OCI-LY7 (cell line): ENCODE measurements at places on chromosomes 1 and 21. TPM values are rescaled to one million over a fixed set of nuclear protein-coding genes. Genes with fewer than 3 reads are reported as not detected.

Gene NSUN4
- 29.8 and 33.5 TPM in 2 replicates for total RNA-seq

DNA sequence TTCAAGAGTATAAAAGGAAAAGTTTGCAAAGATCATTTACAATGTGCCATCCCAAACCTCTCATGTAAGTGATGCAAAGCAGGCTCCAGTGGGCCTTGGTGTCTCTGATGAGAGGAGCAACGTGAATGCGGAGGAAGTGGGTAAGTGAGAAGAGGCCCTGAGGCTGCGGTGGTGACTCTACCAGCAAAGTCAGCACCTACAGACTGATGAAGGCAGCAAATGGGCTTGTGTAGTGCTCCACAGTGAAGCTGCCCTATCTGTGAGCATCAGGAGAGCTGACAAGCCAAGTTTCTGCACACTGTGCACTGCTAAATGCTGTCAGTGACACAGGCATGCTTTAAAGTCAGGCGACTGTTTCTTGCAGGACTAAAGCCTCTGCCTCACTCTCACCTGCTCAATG, 15.6 kb upstream of the RAP1A start:
- peak; percentile 77 for DNase-seq

Gene SPATA17
- 0.59 TPM in 1 of 2 replicates, not detected in the other for total RNA-seq

Gene RHOU
- total RNA-seq: not detected in 2 replicates

DNA sequence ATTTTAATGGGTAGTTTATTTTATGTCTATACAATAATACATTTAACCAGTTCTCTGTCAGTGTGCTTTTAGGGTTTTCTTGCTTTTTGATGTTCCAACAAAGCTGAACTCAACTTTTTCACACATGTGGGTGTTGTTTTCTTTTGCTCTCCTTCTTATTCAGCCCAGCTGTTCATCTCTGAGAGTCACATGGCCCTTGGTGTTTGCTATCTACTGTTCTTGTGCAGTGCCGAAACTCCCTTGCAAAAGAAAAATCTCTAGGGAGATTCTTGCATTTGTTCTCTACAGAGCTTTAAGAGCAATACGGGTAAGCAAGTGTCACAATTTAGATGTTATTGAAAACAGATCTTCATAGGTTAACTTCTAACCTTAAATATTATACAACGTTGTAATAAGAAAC, 281.1 kb upstream of the CXADR start:
- no peak for DNase-seq

DNA sequence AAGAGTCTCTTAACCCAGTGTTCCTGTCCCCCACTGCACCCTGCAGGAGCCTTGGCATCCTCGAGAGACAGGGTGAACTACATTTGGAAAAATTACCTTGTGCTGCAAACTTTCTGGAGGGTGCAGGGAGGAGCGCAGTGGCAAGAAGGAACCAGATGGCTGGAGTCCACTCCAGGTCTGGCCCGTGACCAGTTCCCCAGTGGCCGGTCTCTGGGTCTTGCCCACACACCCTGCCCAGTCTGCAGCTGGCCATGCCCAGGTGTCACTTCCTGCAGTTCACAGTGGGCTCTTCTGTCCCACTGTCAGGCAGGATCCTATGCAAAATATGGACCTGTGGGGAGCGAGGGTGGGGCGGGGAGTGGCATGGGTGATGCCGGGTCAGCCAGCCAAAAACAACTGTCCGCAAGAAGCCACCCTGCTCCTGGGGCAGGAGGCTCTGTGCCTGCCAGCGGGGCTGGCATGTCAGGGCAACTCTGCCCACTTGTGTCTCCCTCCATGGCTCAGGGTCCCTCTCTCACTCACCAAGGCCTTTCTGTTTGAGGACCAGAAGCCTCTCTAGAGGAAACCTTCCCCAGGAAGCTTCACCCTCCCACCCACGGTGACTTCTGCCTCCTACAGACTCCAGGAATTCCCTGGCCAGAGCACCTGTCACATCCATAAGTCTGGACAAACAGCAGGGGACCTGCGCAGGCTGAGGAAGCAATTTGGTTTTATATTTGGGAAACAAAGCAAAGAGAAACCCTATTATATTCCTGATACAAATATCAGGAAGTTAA, 55.6 kb downstream of the KIF21B start:
- DNase-seq: no peak

- DNase-seq: no peak
These were observed 75.8 kb downstream of the FOXJ3 start for GRCh38 chr1:42259059-42259738.

GRCh38 chr21:31479714-31480113, 135.7 kb upstream of the TIAM1 start:
- no peak for DNase-seq

Gene SPOCD1
- 1.0 and 1.1 TPM in 2 replicates for total RNA-seq

Gene B3GALT5
- not detected in 2 replicates for total RNA-seq

GRCh38 chr1:93324486-93325464, 20.9 kb upstream of the DR1 start:
- DNase-seq: no peak

- no peak for DNase-seq
These were observed 46.2 kb downstream of the ARHGAP29 start for GRCh38 chr1:94191216-94191615.

DNA sequence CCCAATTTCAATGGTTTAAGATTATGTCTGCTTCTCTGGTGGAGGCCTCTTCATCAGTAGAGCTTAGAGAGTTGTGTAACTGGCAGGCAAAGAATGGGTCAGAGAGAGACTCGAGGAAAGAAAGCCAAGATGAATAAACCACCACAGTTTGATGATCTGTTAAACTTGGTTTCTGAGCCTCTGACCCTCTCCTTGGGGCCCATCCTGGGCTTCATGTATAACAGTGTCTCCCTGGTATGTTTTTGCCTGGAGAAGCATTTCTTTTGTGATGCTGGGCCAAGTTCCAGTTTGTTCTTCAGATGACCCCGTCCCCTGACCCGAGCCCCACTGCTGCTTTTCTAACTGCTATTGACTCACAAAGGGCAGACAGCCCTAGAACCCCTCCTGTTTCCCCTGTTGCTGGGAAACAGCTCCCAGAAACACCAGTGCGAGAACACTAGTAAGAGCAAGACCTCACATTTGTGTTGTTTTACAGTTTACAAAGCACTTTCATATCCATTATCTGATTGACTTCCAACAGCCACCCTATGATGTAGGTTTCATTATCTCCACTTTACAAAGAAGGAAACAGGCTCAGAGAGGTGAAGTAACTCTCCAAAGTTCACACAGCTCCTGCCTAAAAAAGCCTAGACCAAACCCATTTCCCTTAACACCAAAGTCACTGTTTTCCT, 9.0 kb downstream of the CD2 start:
- no peak for DNase-seq

GRCh38 chr21:44524414-44525371, 15.3 kb downstream of the KRTAP10-1 start:
- no peak for DNase-seq

DNA sequence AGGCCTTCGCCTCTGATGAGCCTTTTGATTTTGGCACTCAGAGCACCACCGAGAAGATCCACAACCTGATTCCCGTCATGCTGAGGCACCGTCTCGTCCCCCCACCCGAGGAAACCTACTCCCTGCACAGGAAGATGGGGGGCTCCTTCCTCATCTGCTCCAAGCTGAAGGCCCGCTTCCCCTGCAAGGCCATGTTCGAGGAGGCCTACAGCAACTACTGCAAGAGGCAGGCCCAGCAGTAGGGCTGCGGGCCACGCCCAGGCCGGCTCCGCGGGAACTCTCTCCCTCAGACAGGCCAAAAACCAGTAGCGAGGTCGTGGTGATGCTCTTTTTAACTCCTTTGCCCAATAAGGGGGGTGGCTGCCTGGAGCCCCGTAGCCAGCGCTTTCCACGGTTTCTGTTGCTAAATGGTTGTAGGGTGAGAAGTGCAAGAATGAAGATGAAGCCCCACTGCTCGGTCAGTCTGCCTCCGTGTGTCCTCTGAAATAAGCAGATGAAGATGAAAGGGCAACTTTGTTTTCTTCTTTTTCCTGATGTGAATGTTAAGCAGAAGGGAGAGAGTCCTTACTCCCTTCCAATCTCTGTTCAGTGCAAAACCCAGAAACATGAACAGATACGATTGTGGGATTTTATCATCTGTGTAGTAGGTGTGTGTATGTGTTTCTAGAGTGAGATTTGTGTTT, 46.5 kb downstream of the COQ8A start:
- DNase-seq: no peak

GRCh38 chr1:156659661-156659987, 17.6 kb downstream of the NES start:
- DNase-seq: no peak

Gene C1QB
- total RNA-seq: not detected in 2 replicates

DNA sequence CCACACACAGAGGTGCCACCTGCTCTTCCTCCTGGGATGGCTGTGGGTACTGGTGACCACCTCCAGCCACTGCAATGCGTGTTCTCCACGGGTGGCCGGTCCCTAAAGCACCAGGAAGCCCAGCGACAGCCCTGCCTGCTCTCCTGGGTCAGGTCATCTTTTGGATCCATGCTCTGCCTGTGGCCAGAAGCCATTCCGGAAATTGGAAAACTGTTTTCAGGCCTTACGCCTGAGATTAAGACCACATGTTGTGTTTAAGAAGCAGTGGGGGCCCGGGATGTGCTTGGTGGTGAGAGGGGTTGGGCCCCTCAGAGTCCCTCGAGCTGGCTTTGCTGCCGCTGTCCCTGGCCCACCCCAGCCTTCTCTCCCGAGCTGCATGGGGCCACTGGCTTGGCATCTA, 150.8 kb downstream of the PEX14 start:
- DNase-seq: no peak

DNA sequence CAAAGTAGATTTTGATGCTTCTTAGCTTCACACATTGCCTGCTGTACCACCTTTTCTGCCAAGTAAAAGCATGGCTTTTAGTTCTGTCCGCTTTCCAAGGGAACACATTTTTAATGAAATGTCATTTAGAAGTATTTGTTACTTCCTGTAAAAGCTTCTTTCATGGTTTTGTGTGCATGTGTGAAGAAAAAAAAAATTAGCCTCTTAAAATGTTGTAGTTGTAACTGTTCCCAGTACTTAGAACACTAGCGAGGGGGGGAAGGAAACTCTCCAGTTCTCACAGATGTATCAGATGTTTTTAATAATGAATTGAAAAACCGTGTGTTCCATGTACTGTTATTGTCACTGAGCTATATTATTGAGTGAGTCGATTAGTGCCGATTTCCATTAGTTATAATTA, 568.3 kb upstream of the ADGRL2 start:
- no peak for DNase-seq

Gene OVAAL
- total RNA-seq: not detected in 2 replicates

DNA sequence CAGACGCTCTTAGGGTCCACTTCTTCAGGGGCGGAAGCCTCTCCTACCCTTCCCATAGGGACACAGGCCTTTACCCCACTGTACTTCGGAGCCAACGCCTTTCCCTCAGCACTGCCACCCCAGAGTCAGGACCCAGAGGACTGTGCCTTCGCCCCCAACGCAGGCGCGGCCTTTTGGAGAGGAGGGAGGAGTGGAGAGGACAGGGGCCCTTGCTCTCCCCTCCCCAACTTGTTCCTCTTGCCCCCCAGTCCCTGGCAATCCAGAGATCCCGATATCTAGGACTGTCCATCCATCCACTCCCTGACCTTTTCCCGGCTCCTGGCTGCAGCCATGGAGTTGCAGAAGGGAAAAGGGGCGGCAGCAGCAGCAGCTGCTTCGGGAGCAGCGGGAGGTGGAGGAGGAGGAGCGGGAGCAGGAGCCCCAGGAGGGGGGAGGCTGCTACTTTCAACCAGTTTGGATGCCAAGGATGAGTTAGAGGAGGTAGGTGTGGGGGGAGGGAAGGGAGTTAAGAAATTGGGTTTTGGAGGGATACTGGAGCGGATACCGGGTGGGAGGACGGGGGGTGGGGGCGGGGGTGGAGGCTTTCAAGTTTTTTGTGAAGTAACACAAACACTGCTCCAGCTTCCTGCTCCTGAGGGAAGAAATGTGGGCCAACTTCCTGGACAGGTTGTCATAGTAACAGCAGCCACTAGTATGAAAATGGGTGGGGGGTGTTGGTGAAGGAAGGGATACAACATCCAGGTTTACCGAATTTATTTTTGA, 636 bp downstream of the INTS3 start:
- DNase-seq: peak; percentile 53

DNA sequence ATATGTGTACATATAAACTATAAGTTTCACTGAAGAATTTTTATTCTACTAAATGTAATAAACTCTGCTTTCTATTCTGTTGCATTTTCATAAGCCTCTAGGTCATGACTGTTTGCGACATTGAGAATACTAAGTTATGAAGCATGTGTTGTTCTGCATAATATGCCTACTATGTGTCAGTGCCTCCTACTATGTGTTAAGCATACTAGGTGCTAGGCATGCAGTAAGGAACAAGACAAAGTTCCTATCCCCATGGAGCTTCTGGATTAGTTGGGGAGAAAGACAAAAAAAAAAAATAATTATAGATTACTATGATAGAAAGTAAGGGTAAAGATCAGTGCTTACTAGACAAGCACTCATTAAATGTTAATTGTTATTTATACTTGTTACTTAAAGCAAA, 1.3 kb downstream of the SDCCAG8 start:
- DNase-seq: no peak

Gene CDA
- not detected in 2 replicates for total RNA-seq

DNA sequence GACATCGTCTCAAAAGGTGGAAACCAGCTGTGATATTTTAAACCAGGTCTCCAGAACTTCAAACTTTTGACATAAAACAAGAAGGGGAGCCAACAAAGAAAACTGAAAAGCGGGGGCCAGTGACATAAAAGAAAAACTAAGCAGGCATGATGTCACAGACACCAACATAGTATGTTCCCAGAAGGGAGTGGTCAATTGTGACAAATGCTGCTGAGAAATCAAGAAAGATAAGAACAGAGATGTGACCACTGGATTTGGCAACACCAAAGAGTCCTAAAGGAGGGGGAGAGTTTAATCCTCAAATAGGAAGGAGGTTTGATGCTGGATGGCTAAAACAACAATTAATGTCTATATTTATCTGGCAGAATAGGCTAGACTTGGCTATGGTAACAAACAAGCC, 2.3 kb upstream of the RNF19B start:
- no peak for DNase-seq
